ENCODE measurements at places on chromosomes 3 and 15.

- no peak for DNase-seq
These were observed 2.8 kb downstream of the PIGZ start for GRCh38 chr3:196965804-196966173.

- no peak for DNase-seq
These were observed 163.9 kb downstream of the THSD4 start for GRCh38 chr15:71278989-71279756.

GRCh38 chr3:15458212-15458780 is 30.9 kb downstream of the EAF1 start:
- DNase-seq = no peak

DNA sequence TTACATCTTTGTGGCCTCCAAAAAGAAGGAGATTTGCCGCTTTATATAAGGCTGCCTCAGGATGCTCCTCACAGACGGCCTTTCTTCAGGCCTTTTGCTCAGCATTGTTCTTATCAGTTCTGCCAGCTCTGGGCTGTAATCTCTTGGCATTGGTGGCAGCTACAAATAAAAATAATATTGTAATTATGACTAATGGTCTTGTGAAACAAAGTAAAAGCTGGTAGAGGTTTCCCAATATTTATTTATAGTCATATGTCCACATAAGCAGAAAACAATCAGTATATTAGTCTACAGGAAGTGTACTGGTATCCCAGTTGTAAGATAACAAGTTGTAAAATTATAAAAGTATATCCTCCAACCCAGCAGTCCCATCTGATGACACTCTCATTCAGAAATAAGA is 7.3 kb downstream of the NEK4 start:
- DNase-seq = no peak

GRCh38 chr15:31376511-31376910 is 49.9 kb downstream of the KLF13 start:
- no peak for DNase-seq

GRCh38 chr15:51737522-51738305 is at the start of gene LYSMD2:
Gene LYSMD2, minus strand, starts transcription at chr15:51737655. Its CDS starts 33 bp downstream, at chr15:51737622.
- DNase-seq = peak; percentile 64

- no peak for DNase-seq
These were observed 24.3 kb upstream of the RPL14 start for GRCh38 chr3:40432793-40433192.

DNA sequence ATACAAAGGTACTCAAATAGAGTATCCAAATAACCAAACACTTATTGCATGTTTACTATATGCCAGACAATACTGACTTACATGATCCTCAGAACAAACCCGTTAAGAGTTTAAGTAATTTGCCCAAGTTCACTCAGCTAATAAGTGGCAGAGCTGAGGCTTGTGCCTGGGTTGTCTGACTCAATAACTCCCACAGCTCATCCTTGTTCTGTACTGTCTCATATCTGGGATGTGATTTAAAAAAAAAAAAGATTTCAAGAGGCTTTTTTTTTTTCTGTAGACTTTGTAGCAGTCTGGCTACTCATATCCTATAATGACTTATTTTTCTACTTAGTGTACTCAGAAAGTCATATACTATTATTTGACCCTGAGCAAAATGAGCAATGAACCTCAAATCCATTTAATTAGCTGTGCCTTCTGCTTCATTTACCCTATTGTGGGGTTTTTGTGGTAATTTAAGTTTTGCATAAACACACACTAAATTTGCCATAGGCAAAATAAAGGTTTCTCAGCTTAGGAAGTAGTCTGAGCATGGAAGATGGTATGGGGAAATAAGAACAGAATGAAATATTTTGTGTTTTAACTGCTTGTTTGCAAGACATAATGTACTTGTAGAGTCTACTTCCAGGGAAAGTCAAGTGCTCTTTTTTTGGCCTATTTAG is 3.1 kb downstream of the NSUN3 start:
- DNase-seq = no peak

DNA sequence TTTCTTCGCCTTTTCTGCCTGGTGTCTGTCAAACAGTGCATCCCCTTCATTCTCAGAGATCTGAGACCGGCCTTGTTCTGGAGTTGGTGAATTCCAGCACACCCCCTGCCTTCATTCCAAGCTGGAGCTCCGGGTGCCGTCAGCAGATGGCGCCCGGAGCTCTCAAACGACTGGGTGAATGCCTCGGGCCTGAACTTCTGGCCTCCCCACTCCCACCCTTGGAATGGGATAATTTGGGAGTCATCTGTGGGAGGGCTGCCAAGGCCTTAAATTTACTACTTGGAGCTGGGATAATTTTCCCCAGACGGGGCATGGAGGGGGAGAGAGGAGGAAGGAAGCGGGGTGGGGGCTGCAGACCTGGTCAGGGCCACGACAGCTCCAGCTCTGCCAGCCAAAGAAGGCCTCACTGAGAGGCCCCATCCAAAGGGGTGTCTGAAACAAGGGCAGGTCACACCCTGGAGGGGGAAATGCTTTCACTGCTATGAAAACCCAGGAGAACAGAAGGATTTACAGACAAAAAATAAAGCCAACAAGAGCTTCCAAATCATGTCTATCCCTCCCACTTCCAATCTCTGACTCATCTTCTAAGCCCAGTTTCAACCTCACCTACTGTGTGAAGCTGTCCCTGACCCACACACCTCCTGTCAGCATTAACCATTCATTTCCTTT is 187.9 kb downstream of the OPA1 start:
- peak; percentile 30 for DNase-seq

DNA sequence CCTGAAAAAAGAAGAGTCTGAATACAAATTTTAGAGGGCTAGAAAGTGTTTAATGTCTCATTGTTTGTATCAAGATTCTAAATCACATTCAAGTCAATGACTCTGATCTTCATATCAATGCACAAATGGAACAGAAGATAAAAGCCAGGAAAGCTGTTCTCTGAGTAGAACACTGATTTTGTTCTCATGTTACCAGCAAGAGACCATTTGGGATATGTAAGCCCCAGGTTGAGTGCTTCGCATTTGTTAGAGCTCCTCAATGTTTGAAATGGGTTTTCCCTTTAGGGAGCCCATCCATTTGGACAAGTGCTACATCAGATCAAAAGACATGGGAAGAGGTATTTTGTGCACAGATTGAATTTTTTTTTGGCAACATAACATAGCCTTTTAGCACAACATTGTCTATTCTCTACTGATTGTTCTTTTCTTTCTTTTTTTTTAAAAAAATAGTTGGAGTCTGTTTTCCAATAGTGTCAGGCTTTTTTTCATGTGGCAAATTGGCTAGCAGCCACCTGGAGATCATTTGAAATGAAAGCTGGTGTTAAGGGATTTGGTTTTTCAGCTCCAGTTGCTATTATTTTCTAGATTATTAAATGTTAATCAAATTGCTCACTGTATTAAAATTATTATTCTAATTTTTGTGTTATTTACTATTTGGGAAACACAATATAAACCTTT is 74.5 kb upstream of the ZPLD1 start:
- no peak for DNase-seq

DNA sequence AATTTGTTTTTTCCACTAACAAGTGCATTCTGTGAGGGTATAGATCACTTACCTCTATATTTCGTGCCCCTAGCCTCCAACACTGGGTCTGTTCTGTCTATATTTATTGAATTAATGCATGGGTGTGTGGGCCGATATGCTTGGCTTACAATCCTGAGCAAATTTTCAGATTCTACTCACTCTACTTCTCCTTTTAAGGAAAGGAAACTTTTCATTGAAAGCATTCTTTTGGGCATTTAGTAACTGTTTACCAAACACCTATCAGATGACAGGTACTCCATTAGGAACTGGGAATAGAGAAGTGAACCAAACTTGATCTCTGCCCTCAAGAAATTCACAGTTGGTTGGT is 60.5 kb downstream of the TLE3 start:
- no peak for DNase-seq

GRCh38 chr3:12901623-12902045 is 60.3 kb upstream of the RPL32 start:
- no peak for DNase-seq

- DNase-seq = no peak
These were observed 75.4 kb upstream of the SLC6A1 start for GRCh38 chr3:10917176-10917575.

- no peak for DNase-seq
These were observed 69.3 kb downstream of the CLSTN2 start for GRCh38 chr3:140004271-140004670.

GRCh38 chr3:6542795-6543194 is 318.1 kb upstream of the GRM7 start:
- no peak for DNase-seq

GRCh38 chr15:69997813-69998212 is 99.9 kb downstream of the TLE3 start:
- no peak for DNase-seq

DNA sequence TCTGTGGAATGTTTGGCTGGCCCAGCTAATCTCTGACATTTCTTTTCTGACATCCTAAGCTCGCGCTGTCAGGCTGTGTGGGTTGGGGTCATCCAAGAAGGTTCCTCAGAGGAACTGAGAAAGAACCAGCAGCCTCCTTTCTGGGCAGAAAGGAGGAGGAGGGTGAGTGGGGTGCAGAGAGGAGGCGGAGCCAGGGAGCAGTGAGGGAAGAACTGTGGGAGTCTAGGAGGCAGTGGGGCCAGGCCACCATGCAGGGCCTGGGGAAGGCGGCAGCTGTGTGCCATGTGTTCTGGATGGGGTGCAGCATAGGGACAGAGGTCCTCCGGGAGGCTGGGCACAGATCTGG is 5.3 kb downstream of the SEMA7A start:
- no peak for DNase-seq

DNA sequence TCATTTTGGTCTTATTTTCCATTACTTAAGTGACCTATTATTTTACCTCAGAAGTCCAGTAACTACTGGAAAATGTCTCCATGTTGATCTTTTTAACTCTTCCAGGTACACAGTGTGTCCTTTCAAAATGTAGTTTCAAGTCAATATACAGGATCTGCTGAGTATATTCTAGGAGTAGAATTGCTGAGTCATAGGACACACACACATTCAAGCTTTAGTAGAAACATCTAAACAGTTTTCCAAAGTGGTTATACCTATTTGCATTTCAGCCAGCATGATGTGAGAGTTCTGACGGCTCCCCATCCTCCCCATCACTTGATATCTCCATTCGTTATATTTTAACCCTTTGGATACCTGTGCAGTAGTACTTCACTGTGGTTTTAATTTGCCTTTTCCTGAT is 271.9 kb downstream of the MCTP2 start:
- DNase-seq = no peak

- DNase-seq = peak; percentile 20
These were observed 416 bp upstream of the CORO2B start for GRCh38 chr15:68578175-68578979.

GRCh38 chr15:52466134-52466701 is 62.5 kb downstream of the MYO5A start:
- DNase-seq = peak; percentile 66

GRCh38 chr3:182886497-182886896 is 93.2 kb downstream of the ATP11B start:
- DNase-seq = no peak

GRCh38 chr15:66595931-66596545 is 30.2 kb upstream of the LCTL start:
- DNase-seq = no peak

DNA sequence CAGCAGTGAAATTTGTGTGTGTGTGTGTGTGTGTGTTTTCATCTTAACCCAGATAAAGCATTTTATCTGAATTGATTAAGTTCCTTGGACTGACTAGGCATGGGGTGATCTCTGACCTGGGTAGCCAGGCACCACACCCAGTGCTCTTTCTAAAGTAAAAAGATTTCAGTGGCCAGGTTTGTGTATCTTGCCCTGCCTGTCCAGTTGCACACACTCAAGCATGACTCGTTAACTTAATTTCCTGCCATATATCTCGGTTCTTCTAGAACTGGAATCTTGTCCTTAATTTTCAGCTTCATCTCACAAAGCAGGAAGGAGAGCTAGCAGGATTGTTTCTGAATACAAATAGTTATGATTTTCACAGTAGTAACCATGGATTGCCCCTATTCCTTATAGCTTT is 17.0 kb downstream of the TM4SF18 start:
- DNase-seq = no peak

- DNase-seq = no peak
These were observed 13.1 kb upstream of the SLC27A2 start for GRCh38 chr15:50168783-50169411.

DNA sequence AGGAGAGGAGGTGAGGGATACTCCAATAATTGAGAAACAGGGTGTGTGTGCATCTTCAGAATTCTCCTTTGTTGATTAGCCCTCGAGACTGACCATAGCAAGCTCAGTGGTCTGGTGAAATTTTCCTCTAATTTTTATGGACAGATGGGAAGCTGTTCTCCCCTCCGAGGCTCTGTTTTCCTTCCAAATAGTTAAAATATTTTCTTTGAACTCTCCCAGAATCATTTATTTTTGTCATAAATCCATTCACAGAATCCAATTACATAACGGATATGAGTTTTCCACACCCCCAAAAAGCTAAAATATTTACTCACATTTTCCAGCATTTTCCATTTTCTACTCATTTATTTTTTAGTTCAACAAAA is 36.5 kb downstream of the QTRT2 start:
- no peak for DNase-seq

DNA sequence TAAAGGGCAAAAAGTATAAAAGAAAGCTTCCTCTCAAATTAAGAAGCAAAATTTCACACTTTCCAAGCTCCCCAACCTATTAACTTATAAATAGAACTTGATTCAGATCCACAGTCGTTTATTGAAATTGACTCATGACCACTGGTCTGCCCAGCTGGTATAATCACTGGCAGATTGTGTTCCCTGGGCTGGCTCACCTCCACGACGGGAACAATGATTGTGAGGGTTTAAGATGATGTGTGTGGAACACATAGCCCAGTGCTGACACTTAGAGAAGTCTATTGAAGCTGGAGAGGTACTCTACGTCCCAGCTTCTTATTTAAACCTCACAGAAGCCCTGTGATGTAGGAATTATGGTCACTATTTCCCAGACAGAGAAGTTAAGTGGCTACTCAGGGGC is 90.4 kb downstream of the MB21D2 start:
- DNase-seq = no peak

DNA sequence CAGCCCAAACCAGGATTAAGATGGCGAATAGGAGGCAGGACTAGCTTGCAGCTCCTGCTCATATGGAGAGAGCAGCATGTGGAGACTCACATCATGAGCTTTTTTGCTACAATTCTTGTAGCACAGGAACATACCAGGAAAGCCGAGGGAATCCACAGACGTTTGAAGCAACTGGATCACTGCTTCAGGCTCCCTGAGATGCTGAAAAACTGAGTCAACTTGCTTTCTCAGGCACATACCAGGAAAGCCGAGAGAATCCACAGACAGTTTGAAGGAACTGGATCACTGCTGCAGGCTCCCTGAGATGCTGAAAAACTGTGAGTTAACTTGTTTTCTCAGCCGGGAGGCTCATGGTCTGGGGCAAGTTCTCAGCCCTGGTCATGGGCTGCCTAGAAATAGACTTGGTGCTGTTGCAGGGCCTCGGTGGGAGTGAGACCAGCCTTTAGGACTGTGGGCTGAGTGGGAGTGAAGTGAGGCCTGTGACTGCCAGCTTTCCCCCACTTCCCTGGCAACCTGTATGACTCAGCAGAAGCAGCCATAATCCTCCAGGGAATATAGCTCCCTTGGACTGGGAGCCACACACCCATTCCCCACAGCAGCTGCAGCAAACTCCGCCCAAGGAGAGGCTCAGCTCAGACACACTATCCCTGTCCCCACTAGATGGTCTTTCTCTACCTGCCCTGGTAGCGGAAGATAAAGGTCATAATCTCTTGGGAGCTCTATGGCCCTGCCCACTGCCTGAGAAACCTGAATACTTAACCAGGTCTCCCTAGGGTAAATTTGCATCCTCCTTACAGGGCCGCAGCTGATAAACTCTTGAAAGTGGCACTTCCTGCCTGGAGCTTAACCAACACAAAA is 51.9 kb upstream of the PFN2 start:
- DNase-seq = no peak

Data from stimulated activated CD4-positive, alpha-beta T cell treated with anti-CD3 and anti-CD28 coated beads, Interleukin-4, amount 100 ng/mL, for 24 hours (primary cell).